ENCODE measurements at places on chromosomes 6 and 20. TPM values are rescaled to one million over a fixed set of nuclear protein-coding genes. Genes with fewer than 3 reads are reported as not detected.

DNA sequence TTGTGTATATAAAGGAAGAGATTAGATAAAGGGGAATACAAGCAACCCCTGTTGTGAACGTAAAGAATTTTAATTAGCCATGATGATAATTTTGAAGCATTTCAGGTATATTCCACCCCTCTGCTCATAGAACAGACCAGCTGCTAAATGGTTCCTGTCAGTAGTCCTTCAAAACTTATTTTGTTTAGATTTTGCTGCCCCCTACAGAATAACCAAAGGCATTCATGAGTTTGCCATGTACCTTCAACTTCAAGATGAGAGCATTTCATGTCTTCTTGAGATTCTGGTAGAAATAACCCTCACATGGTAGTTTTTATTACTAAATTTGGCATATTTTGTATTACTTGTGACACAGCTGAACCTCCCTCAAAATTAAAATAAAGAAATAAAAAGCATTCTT is 1586.7 kb downstream of the HACE1 start:
- no peak overlapping the region for H3K4me3 ChIP-seq
- H3K27ac ChIP-seq: no peak overlapping the region
- H3K36me3 ChIP-seq: no peaks in the 10 kb centered on the region
- DNase-seq: no peak
- no peaks in the 10 kb centered on the region for H3K27me3 ChIP-seq
- H3K4me1 ChIP-seq: no peaks in the 10 kb centered on the region

Gene NKX2-4
- not detected for total RNA-seq

Gene DDO
- total RNA-seq: not detected

Gene BCAS4
- 7.4 TPM for total RNA-seq

Gene ULBP2
- 0.14 TPM for total RNA-seq

All from activated T-helper 2 cell treated with anti-CD3 and anti-CD28 coated beads, Interferon-gamma antibody, Interleukin-2, Interleukin-4, amounts not matched to agents 10 μg/mL and 5 μg/mL and 100 μg/mL, durations not matched to agents 14 hours and 24 hours and 36 hours (primary cell).